ENCODE measurements at places on chromosomes 16 and 17.

DNA sequence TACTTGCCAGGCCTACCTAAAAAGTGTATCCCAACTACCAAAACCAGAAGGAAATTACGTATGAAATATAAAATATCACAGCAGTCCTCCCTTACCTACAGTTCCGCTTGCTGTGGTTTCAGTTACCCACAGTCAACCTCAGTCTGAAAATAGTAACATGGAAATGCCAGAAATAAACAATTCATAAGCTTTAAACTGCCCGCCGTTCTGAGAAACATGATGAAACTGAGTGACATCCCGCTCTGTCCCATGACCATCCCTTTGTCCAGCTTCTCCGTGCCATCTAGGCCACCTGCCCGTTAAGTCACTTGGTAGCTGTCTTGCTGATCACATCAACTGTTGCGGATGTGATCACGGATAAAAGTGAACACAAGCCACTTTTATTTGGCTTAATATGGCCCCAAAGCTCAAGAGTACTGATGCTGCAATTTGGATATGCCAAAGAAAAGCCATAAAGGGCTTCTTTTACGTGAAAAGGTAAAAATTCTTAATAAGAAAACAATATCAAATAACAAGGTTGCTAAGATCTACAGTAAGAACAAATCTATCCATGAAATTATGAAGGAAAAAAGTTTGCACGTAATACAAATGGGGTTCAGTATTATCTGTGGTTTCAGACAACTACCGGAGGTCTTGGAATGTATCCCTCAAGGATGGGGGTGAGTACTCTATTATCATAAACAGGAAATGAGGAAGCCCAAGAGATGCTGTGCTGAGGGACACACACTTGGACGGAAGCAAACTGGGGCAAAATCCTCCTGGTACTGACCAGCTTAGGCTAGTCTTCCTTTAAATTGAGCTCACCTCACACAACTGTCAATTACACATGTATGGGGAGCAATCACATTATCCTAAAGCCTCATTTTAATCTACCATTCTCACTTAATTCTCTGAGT, 8.2 kb downstream of the USP22 start:
- DNase-seq, result no peak

DNA sequence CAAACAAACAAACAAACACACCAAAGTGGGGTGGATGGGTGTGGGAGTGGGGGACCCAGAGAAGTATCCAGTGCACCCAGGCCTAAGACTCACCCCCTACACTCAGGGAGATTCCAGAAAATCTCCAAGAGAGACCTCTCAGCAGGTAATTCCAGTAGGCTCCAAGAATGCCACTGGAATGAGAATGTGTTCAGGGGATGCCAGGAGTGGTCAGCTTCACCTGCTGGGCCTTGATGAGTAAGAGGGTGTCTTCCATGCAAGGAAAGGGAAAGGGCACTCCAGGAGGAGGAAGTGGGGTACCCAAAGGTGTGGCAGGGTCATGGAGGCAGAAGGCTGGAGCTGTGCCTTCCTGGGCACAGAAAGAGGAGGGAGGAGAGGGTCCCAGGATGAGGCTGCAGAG, 9.9 kb downstream of the CDH1 start:
- no peak for DNase-seq

- DNase-seq, result no peak
These were observed 59.4 kb upstream of the ALOX12 start for GRCh38 chr17:6936370-6937028.

- DNase-seq, result no peak
These were observed 52.5 kb downstream of the FTO start for GRCh38 chr16:53756275-53756996.

DNA sequence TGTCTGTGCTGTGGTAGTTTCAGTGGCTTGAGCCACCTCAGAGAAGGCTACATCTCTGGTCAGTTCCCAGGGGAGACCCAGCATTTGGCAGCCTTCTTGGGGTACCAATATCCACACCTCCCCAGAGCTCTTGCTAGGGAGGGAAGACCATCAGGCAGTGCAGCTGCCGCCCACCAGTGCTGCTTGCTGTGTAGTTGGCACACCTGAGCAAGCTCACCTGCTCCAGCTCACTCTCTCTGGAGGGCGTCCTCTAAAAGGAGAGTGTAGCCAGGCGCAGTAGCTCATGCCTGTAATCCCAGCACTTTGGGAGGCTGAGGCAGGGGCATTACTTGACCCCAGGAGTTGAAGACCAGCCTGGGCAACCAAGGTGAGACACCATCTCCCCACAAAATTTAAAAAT, 29.8 kb downstream of the CDIP1 start:
- DNase-seq, result no peak

GRCh38 chr17:69654981-69655855, 240.7 kb downstream of the MAP2K6 start:
- DNase-seq, result no peak

DNA sequence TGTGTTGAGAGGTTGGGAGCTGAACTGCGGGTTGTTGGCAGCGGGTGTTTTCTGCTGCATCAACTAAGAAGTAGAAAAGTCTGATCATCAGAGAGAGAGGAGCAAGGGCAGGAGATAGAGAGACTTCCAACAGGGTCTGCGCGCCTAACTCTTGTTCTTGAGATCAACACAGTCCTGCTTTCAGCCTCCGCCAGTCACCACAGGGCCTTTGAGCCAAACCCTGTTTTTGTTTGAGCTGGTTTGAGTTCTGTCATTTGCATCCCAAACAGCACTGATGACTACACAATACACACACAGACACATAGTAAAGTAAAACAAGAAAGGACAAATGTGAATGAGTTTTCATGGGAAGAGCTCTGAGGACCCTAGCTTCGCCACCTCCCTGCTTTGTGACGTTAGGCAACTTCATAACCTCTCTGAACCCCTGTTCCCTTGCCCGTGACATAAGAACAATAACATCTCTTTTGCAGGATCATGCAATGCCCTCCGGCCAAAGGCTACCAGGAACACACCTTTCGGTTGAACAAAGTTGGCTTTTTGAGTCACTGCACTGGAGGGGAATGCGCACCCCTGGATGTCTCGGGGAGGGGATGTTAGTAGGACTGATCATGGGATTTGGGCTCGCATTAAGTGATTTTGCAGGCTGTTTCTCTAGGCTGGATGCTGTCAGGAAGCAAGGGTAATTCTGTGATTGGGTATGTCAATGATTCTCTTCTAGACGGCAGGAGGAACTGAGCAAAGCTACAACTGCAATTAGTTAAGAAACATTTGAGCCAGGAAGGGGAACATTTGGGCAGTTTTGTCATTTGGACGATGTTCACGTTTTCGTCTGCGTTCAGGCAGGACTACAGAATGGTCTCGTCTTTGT, 92.3 kb downstream of the C16orf78 start:
- no peak for DNase-seq

- no peak for DNase-seq
These were observed 19.6 kb upstream of the SREBF1 start for GRCh38 chr17:17856386-17856785.

GRCh38 chr16:66988197-66988788, at the start of gene CES4A:
Gene CES4A (plus strand): TSS chr16:66988589. CDS start chr16:66988773, 184 bp downstream.
- no peak for DNase-seq

GRCh38 chr16:12362482-12363458, 386.2 kb downstream of the SNX29 start:
- no peak for DNase-seq

GRCh38 chr16:90077757-90078578, 837 bp upstream of the PRDM7 start:
- DNase-seq, result peak; percentile 18

DNA sequence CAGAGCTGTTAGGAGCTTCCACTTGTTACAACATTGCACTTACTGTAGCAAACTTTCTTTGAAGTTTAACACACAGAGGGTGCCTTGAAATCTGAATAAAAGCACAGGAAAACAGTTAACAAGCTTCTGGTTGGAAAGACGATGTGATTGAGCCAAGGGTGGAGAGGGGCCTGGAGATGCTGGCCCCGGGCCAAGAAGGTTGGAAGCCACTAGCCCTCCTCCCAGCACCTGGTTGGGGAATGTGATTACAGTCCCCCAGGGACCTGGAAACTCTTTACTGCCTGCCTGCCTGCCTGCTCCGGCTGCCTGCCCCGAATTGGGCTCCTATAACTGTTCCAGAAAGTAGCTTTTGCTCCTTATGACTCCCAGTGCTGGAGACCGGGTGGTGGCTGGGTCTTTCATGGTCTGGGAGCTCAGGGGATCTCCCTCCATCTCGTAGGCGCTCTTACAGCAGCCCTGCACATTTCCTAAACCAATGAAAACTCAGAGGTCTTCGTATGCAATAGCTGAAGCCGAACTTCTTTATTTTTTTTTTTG, 48.0 kb upstream of the ZFHX3 start:
- no peak for DNase-seq

GRCh38 chr16:15879255-15879811, 9.1 kb downstream of the CEP20 start:
- no peak for DNase-seq

GRCh38 chr17:43020789-43021740, 1.1 kb downstream of the VAT1 start:
- peak; percentile 19 for DNase-seq

DNA sequence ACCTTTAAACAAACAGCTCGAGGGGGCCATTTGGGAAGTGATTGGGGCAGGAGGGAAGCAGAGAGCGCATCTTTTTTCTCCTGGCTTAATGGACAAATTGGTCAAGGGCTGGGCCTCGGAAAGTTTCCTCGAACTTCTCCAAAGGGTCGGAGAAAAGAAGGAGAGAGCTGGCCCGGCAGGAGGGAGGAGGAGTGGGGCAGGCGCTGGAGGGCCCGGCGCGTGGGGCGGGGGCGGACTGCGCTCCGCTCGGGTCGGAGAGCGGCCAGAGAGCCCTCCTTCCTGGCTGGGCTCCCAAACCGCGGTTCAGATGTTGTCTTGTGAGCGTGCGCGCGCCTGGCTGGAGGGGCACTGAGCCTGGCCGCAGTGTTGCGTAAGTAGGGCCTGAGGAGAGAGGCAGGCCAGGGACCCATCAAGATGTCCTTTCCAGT, 1.2 kb downstream of the MMP2 start:
- DNase-seq, result no peak

DNA sequence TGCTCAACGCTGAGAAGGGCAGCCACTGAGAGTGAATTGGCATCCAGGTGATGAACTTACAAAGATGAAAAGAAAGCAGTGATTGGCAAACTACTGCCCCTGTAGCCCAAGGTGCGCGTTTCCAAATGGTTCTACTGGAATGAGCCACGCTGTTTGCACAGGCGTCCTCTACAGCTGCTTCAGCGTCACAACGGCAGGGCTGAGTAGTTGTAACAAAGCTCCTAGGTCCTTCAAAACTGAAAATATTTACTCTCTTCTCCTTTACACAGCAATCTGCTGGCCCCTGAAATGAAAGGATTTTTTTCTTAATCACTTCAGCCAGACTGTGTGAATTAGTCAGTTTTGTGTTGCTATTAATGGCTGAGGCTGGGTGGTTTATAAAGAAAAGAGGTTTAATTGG, 107.2 kb upstream of the FOXF1 start:
- DNase-seq, result no peak

DNA sequence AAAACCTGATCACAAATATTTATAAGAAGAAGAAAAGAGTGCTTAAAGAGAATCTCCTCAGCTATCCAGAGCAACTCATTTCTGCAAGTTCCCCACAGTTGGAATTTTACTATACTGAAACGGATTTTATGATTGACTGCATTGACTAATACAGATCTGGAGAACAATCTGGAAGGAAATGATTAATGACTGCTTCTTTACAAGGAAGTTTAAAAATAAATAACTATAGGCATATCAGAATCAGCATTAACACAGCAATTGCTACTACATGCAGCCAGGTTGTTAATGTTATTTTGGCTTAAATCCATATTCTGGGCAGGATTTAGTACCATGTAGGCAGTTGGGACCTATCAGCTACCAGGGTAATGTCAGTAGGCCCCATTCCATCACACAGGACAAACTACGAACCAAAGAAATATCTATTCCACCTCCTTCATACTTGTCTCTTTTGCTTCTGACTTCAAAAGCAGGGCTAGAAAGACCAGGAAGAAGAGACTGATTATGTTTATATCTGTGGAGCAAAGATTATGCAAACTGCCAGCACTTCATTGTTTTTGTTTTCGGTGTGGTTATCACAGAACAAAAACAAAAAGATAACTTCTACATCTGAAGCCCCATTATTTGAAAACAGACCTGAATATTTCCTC, 3.9 kb downstream of the SKAP1 start:
- DNase-seq, result no peak

GRCh38 chr16:17387256-17387655, 83.5 kb downstream of the XYLT1 start:
- no peak for DNase-seq

- peak; percentile 80 for DNase-seq
These were observed 1.3 kb downstream of the ZNF821 start for GRCh38 chr16:71882505-71883167.
